DMS 273 treated with DMSO at 0.1 percent for 48 hours (cell line): ENCODE measurements at places on chromosomes 13 and 19.

DNA sequence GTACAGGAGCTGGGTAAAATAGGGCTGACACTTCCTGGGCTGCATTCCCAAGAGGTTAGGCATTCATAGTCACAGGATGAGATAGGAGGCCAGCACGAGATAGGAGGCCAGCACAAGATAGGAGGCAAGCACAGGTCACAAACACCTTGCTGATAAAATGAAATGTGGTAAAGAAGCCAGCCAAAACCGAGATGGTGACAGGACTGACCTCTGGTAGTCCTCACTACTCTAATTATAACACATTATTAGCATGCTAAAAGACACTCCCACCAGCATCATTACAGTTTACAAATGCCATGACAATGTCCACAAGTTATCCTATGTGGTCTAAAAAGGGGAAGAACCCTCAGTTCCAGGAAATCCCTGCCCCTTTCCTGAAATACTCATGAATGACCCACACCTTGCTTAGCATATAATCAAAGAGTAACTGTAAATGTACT lies 20.9 kb upstream of the IGSF23 start:
- DNase-seq = no peak

GRCh38 chr19:23116802-23117571 lies at the start of gene ZNF730:
TSS of gene ZNF730 (plus strand) at chr19:23117025. CDS start at chr19:23117174, 149 bp downstream.
- DNase-seq = peak; percentile 70

GRCh38 chr13:77831866-77832265 lies 86.8 kb downstream of the EDNRB start:
- DNase-seq = no peak

- DNase-seq = no peak
Measured at GRCh38 chr13:35780613-35781012, 304.1 kb upstream of the MAB21L1 start.

GRCh38 chr13:61276401-61276800 lies 139.2 kb downstream of the PCDH20 start:
- no peak for DNase-seq

- no peak for DNase-seq
Measured at GRCh38 chr13:109627649-109628048, 158.7 kb downstream of the IRS2 start.

DNA sequence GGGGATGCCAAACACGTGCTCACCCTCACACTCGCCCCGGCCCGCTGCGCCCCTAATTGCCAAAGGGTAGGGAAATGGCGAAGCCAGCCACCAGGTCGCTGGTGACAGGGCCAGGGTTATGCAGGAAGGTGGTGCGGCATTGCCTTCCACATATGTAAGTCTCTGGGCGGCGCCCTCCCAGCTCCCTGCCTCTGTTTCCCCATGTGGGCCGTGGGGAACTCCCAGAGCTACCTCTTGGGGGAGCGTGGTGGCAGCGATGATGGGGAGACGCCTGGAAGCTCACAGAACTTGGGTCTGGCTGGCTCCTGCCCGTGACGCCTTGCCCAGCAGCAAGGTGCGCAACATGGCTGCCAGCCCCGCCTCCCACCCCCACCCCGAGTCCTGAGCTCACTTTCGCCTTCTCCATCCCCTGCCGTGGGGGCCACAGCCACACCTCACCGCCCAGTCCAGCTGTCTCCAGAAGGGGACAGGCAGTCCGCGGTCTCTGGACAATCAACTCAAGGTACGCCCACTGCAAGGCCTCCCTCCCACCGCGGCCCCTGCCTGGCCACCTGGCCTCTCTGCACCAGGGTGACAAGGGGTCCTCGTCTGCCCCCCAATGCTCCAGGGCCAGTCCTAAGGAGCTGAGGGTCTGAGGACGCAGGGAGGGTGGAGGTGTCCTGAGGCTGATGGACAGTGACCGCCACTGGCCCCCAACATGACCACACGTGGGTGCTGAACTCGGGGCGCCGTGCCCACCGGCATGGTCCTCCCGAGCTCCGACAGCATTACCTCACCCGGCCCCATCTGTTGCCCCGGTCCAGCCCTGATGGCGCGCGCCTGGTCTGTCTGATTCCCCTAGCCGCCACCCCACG lies 6.6 kb downstream of the C19orf25 start:
- DNase-seq = peak; percentile 29

- no peak for DNase-seq
Measured at GRCh38 chr19:46232029-46232428, 2.5 kb downstream of the IGFL1 start.

DNA sequence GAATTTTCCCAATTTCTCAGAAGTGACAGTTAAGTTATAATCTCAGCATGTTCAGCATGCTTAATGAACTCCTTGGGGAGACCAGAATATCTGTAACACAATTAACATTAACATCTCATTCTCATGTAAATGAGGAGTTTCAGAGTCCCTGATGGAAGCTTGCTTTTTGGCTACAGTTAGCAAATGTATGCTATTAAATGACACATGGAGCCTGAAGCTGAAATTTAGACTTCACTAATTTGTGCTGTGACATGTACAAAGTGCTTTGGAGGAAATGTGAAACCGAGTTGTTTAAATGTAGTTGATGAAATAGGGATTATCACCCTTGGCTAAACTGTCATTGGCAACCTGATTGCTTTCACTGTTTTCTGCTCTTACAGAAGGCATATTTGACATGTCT lies 2265.1 kb upstream of the PCDH20 start:
- no peak for DNase-seq

DNA sequence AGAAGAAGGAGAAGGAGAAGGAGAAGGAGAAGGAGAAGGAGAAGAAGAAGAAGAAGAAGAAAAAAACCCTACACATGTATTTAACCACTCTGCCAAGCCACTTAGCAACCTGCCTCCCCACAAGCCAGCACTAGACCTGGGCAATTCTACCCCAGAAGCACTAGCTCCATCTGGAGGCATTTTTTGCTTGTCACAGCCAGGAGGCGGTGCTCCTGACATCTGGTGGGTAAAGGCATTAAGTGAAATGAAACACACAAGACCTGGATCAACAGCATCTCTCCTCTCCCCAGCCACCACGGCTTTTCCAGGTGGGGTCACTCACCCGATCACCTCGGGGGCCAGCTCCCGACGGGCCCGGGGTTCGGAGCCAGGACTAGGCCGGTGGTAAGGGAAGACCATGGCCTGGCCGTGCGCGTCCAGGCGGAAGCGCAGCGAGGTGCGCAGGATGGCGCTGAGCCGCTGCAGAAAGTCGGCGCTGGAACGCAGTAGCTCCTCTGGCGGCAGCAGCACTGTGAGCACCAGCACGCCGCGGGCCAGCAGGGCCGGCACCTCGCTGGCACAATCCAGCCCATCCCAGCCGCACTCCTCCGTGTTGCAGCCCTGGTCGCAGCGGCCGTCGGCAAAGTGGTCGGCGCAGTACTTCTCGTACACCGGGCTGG lies 26.9 kb downstream of the NOTCH3 start:
- peak; percentile 18 for DNase-seq

DNA sequence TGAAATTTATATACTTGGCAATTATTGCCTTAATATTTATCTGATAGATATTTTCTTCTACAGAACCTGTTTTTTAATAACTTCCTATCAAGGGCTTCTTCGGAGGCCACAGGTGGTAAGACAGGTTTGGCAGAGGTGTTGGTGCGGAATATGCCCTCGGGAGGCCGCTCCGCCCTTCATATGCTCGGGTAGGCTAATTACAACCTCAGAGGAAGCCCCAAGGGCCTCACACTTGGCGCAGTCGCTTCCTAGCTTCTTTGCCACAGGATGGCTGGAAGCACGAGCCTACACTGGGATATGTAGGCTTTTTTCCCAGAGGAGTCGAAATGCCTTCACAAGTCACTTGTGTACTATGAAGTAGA lies 68.8 kb downstream of the LMO7 start:
- DNase-seq = no peak

DNA sequence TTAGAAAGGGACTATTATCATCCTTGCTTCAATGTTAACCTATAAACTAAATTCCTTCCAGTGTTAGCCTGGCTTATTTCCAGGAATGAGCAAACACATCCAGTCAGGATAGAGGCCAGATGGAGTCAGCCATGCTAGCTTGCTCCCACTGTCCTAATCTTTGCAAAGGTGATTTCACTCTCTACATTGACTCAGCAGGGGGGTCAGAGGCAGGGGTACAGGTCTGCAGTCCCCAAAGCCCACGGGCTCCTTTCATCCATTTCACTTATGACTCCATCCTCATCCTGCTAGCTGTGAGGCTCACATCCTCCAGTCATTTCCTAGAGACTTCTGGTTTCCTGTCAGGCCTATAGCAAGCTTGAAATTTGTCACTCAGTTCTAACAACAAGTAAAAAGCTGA lies 63.4 kb upstream of the CEACAM8 start:
- DNase-seq = no peak

- DNase-seq = no peak
Measured at GRCh38 chr13:42977219-42977659, 14.8 kb downstream of the EPSTI1 start.

GRCh38 chr13:45133396-45134118 lies 13.2 kb downstream of the GTF2F2 start:
- DNase-seq = no peak

DNA sequence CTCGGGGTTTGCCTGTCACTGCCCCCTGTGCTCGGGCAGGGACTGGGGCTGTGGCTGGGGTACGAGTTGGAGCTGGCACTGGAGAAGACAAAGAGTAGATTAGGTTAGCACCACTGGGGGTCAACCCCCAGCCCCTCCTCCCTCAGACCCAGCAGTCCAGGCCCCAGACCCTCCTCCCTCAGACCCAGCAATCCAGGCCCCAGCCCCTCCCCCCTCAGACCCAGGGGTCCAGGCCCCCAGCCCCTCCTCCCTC lies 19.1 kb downstream of the ZNF575 start:
- no peak for DNase-seq

- DNase-seq = no peak
Measured at GRCh38 chr19:28426730-28427225, 786.2 kb downstream of the UQCRFS1 start.

- DNase-seq = no peak
Measured at GRCh38 chr13:93745884-93746283, 519.3 kb downstream of the GPC6 start.
